ENCODE measurements at places on chromosomes 2 and 18. TPM values are rescaled to one million over a fixed set of nuclear protein-coding genes. Genes with fewer than 3 reads are reported as not detected.

Gene GNAL
- under 0.01 TPM for total RNA-seq

Gene COL3A1
- 3,024 TPM for total RNA-seq

Gene CROCC2
- total RNA-seq = not detected

DNA sequence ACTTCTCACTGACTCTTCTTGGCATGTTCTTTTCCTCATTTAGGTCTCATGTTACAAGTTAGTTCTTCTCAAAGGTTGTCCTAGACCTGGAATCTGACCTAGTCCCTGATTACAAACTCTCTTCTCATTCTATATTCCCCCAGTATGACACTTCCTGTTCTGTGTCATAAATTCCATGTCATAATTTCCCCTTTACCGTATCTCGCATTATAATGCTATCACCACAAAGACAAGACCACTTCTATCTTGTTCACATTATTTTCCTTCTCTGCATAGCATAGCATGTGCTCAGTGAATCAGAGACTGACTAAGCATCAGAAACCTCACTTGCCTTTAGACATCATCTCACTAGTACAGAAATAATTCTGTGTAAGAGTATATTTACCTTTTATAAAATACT, 63.6 kb upstream of the CAVIN2 start:
- no peak for DNase-seq

GRCh38 chr18:51617572-51618260, 420.2 kb upstream of the MEX3C start:
- no peak for DNase-seq

- no peak for DNase-seq
Measured at GRCh38 chr2:240498958-240499260, 58.9 kb downstream of the ANKMY1 start.

DNA sequence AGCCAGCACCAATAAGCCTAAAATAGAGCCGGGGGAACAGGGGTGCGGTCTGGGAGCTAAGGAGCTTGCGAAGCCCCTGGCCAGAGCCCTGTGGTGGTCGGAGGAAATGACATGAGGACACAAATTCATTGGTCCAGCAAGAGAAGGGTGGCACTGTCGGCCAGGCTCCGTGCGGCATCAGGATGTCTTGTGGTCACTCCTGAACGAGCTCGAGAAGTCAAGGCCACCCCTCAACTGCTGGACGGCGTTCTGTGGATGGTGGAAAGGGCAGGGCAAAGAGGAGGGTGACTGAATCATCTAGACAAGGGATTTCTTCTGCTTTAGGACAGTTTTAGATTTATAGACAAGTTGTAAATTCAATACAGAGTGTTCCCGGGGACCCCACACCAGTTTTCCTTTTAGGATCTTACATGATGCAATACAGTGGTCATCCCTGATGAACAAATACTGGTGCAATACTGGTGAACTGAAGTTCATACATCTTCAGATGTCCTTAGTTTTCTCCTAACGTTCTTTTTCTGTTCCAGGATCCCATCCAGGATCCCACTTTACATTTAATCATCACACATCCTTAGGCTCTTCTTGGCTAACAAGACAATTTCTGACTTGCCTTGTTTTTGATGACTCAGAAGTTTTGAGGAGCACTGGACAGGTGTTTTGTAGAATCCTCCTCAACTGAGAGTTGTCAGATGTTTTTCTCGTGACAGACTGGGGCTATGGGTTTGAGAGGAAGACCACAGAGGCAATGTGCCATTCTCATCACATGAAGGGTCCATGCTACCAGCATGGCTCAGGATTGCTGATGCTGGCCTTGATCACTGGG, 13.2 kb downstream of the EDAR start:
- no peak for DNase-seq
